Caki2 (cell line): ENCODE measurements at places on chromosomes 3 and 15.

- DNase-seq: no peak
Measured at GRCh38 chr3:179881791-179882190, 154.9 kb downstream of the PEX5L start.

GRCh38 chr15:29805043-29805707 lies 17.1 kb downstream of the TJP1 start:
- no peak for DNase-seq

DNA sequence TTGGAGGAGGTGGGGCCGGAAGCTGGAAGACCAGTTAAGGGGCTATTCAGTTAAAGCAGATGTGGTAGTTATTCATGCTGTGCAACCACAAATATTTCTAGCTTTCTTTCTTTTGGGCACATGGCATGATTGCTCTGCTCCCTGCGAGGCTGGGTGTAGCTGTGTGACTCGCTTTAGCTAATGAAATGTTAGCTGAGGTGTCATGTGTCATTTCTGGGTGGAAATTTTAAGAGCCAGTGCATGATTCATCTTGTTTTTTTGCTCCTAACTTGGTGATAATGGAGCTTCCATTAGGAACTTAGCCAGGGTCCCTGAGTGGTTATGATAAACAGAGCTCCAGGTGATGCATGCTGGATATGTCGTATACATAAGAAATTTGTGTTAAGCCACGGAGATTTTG lies 300.6 kb downstream of the SATB1 start:
- peak; percentile 39 for DNase-seq

- DNase-seq: no peak
Measured at GRCh38 chr3:31936420-31937060, 44.5 kb downstream of the OSBPL10 start.

DNA sequence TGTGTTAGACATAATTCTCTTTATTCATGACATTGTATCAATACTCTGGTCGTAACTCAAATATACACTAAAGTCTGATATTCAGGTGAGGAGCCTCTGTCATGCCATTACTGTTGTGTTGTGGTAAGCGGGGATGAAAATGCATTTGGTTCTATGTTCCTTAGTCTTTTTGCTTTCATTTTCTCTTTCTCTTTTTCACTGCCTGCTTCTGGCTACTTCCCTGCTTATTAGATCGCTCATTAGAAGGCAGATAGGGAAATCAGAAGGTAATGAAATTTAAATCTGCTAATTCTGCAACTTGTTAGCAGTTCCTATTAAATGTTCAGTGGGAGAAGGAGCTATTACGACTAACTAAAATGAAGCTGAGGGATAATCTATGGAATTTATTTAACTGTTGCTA lies 345.0 kb downstream of the GRM7 start:
- DNase-seq: no peak

GRCh38 chr15:39013262-39013661 lies 448.6 kb upstream of the RASGRP1 start:
- no peak for DNase-seq

DNA sequence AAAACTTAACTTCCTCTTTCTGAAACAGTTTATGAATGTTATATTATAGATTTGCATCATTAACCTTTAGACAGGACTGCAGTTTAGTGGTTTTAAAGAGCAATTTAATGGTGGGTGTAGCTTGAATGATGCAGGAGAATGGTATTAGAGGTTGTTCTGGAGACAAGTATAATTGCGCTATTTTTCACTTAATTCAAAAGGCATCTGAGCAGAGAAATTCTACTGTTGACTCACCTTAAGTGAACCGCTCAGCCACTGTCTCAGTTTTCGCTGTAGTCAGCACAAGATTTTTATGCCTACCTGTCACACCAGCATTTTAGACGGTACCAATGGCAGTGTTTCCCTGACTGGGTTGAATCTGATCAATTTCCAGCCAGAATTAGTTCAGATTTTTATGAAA lies 348.8 kb upstream of the DCBLD2 start:
- no peak for DNase-seq

DNA sequence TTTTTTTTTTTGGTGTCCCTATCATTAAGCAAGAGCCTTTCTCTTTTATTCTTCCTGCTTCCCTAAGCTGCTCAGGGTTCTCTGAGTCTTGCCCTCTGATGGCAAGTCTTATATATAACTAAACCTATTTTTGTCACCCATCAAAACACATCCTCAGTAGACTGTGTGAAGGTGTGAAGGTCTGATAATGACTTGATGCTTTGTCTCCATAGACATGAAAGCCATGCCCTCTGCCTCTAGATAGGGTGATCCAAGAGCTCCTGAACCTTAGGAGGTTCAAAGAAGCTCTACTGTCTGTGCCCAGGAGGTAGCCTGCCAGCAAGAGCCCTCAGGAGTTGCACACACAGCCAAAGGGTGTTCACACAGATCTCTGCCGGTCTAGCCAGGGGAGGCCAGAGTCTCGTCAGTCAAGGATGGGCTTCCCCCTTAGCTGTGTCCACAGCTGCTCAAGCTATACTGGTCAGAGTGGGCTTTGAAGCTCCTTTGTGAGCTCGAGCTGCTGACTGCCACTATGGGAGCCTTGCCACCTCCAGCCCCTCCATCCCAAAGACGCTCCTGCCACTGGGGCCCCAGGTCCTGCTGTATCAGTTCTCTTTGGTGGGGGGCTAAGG lies 13.1 kb upstream of the SNX22 start:
- DNase-seq: no peak

GRCh38 chr3:178079966-178080365 lies 456.3 kb upstream of the KCNMB2 start:
- DNase-seq: no peak

DNA sequence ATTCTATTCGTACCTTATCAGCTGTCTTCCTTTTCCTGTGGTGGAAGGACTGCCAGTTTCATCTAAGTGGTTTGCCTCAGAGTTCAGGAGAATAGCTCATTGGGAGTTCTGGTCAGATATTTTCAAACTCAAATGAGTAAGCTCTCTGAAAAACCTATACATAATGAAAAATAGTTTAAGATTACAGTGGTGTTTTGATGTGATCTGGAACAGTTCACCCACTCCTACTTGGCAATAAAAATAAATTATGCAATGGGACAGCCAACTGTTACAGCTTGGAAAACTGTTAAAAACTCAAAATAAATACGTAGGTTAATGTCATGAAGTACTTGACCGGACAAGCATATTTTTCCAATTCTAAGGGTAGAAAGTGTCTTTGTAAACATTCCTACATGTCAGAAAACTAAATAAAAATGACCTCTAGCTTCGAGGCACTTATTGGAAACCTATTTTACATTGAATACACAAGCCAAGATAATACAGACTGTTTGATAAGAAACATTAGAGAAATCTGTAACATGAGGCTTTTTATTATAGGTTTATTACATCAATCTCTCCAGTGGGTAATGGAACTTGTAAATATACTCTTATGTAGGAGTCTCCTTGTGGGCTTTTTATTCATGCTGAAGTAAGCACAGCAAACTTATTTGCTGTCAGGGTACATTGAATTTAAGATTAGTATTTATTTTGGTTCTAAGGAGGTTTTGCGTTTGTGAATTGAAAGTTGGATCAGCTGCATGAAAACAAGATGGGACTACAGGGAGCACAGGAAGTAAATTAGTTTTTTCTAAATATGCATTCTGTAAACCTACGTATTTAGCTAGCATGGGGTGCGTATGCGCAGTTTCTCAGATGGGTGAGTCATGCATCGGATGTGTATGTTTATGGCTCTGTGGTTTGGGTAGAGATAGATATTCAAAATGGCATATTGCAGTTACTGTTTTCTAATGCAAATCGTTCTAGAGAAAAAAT lies 453.1 kb downstream of the IL5RA start:
- no peak for DNase-seq

DNA sequence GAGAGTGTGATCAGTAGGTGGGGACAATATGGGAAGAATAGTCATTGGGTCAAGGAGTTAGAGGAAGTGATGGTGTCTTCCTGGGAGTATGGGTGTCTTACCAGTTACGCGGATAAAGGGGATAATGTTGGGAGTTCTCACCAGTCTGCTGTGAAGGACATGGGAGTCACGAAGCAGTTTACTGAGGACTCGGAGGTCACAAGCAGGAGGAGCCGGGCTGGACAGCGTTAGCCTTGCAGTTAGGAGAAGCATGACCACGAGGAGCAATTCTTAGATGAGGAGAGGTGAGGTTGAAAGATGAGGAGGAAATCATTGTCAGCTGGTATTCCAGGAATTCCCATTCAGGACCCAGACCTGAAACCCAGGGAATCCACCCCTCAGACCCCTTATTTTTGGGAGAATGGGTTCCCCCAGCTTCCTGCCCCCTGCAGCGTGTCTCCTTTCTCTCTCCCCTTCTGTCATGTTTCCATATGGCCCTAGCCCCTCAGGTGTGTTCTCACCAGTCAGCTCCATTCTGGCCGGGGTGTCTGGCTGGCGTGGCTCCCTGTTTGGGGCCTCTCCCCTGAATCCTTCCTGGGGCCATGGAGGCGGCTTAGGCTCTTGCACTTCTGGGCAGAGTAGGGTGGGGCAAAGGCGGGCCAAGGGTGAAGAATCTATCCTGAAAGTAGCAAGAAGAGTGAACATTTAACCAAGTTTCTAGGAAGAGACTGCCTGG lies 2.1 kb downstream of the THPO start:
- no peak for DNase-seq

GRCh38 chr15:101276501-101277037 lies 716 bp downstream of the SELENOS start:
- peak; percentile 13 for DNase-seq

DNA sequence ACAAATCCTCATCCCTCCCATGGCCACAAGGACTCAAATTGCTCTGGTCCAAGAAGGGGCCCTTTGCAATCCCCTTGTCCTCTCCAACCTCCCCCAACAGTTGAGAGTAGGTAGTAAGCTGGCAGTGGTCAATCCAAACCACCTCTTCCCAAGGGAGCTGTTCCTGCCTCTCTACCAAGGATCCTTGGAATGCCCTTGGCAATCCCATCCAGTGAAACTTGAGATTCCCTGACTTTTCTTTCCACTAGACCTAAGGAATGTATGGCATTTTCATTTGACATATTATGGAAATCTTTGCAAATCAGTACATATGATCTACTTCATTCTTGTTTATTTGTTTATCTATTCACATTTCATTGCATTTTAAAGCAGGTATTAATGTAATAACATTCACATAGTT lies 4.8 kb upstream of the RBP2 start:
- DNase-seq: no peak

- DNase-seq: no peak
Measured at GRCh38 chr3:29286478-29287240, 5.8 kb downstream of the RBMS3 start.

DNA sequence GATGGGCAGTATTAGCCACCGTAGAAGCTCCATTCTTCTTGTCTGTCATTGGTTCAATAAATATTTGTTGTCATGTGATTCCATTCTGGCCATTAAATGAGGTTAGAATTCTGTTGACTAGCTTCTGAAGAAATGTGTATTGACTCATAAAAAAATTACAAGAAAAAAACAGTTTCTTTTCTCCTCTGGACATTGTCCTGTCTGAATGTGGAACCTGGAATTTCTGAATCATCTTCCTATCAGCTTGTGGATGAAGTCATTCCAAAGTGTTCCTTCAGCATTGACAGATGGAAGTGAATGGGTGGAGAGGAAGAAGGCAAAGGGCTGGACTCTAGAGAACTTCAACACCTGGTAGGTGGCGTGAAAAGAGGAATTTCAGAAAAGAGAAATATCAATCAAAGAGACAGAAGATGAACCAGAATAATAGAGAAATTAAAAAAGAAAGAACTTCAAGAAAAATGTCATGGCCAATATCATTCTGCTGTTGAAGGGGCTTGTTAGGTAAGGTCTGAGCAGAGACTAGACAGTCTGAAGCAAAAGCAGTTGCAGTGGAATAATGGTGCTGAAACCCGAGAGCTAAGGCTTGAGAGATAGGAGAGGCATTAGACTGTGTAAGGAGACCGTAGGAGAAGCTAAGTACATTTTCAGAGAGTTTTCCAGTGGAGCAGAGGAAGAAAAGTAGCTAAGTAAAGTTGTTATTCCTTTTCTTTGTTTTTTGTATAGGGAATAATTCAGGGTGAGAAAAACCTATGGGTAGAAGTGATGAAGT lies 806.6 kb downstream of the SQOR start:
- DNase-seq: no peak

GRCh38 chr3:161607056-161607455 lies 110.4 kb downstream of the OTOL1 start:
- DNase-seq: no peak

- peak; percentile 68 for DNase-seq
Measured at GRCh38 chr15:73570355-73571032, 62.7 kb downstream of the NPTN start.

- no peak for DNase-seq
Measured at GRCh38 chr15:47689660-47690059, 27.6 kb upstream of the SEMA6D start.

GRCh38 chr15:79396850-79397249 lies 35.3 kb upstream of the MINAR1 start:
- no peak for DNase-seq

- no peak for DNase-seq
Measured at GRCh38 chr3:187838016-187838540, 92.8 kb upstream of the BCL6 start.

GRCh38 chr3:100880845-100881244 lies 112.4 kb downstream of the ABI3BP start:
- DNase-seq: no peak

GRCh38 chr3:159252772-159253384 lies 451.0 kb downstream of the MFSD1 start:
- DNase-seq: peak; percentile 41

DNA sequence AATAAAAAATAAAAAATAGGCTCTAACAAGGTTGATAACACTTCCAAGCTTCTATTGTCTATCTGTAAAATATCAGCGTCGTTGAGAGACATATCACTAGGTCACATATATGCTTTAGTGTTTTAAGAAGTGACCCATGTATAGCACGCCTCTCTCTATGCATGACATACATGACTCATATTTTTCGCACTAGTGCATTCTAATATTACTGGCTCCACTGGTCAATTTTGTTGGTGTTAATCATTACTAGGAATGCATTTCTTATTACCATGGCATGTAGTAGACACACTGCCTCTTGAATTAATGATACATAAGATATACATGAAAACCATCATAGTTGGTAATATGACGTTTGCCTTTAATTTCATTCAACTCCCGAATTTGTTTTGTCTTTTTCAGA lies 203.1 kb downstream of the CHL1 start:
- no peak for DNase-seq

DNA sequence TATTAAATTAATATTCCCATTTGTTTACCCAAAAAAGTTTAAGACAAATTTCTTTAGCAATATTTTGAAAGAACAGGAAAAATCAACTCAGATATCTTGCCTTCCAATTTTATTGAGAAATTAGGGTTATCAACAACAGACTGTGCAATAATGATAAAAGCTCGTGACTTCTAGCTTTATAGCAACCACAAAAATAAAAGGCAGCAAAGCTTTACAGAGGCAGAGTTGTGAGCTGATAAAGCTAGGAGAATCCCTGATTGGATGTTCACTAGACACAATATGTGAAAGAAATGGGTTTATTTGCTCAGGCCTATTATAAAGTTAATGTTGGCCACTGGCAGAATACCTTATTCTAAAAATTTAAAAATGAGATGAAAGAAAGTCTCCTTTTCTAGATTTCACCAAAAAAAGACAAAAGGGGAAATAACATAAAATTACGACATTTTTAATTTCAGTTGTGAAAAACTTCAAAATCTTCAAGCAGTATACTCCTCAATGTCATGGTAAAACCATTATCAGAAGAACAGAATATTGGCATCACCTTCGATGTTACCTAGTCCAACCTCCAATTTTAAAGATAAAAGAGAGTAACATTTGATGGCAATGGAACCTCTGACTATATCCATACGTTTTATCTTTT lies 2.8 kb downstream of the VPS13C start:
- DNase-seq: no peak
